Cardiac muscle cell (in vitro differentiated cells and primary cell): ENCODE measurements at places on chromosomes 13 and 19.

DNA sequence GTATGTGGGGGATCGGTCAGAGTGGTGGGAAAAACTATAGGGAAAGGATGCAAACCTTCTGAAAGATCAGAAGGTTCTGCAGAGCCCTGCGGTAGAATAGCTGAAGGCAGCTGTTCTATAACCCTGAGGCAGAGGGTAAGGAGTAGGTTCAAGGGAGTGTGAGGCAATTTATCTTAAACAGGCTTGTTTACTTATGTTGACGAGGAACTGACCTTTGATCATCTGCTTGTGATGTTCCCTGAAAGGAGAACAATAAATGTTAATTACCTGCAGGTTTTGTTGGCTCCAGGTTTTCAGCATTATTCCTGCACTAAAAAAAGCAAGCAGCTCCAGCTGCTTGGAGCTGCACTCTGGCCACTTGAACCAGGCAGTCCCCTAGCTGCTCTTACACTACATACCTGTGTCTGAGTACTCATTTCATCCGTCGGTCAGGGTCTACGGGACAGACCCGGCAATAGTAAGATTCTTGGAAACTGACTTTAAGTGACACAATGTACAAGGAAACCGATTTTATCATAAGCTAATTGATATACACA, 202.1 kb downstream of the TBC1D4 start:
- DNase-seq, result no peak

- DNase-seq, result no peak
These were observed 4.6 kb downstream of the IRF2BP1 start for GRCh38 chr19:45881082-45881908.

GRCh38 chr13:99256283-99256682, 1.9 kb downstream of the GPR18 start:
- DNase-seq, result no peak

DNA sequence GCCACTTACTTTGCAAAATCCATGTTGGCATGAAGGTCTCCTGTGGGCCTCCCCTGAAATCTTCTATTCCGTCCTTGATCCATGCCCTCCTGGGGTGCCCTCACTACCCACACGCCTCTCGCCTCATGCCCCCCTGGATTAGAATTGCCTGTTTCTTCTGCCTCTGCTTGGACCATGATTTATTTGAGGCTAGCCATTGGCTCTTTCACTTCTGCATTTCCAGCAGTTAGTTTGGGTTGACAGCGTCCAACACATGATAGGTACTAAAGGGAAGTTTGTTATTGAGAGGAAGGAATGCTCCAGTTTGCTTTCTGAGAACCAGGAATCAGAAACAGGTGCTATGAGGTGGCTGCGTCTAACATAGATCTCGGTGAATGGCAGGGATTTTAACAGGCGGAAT, 30.5 kb upstream of the TPTE2 start:
- DNase-seq, result no peak

DNA sequence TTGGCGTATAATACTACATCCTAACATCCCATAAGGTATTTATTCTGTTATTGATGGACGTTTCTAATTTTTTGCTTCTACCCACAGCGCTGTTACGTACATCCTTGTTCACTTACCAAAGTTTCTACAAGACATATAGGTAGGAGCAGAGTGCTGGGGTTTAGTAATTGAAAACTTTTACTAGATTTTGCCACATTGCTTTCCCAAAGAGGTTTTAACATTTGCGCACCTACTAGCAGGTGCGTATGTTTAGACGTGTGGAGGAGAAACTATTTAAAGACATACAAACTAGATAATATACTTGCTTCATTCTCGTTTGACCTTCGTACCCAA, 559 bp upstream of the RPL21 start:
- DNase-seq, result no peak

DNA sequence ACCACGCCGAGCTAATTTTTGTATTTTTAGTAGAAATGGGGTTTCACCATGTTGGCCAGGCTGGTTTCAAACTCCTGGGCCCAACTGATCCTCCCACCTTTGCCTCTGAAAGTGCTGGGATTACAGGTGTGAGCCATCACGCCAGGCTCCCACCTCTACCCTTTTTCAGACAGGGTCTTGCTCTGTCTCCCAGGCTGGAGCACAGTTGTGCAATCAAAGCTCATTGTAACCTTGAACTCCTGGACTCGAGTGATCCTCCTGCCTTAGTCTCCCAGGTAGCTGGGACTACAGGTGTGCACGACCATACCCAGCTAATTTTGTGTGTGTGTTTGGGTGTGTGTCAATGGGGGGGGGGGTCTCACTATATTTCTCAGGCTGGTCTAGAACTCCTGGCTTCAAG, 1.7 kb downstream of the RASGRP4 start:
- DNase-seq, result no peak

- no peak for DNase-seq
These were observed 17.0 kb downstream of the PLVAP start for GRCh38 chr19:17359905-17360800.

DNA sequence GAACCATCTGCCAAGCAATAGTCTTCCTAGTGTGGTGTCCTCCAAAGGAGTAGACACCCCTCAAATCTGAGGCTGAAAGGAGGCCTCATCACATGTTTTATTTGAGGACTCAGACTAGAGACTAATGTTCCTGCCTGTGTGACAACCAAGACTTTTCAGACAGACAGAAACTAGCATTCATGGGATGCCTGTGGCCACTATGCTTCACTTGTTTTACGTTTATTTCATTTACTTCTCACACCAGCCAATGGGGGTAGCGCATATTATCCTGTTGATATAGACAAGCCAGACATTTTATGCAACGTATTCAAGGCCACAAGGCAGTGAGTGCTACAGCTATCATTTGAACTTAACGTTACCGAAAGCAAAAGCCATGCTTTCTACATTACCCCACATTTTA, 391.7 kb upstream of the HTR2A start:
- DNase-seq, result no peak

DNA sequence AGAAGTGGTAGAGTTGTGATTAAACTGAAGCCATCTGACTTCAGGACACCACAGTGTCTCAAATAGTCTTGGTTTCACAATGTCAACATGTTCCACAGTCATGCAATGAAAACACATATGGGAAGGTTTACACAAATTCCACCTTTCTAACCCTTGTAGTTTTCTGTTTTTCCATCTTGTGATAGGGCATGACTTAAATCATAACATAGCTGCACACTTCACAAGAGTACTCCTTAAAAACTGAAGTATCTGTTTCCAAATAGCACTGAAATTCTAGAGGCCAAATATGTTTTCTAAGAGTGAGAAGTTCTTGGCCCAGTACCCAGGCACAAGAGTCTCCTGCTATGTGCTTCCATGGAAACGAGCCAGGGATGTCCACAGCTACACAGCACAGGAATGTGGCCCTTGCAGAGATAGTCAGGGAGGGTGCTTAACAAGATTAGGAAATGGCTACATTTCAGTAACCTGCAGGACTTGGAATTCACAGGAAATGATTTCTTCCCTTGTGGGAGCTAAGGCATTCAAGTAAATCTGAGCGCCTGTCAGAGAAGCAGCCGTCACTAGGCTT, 269.1 kb downstream of the NDFIP2 start:
- DNase-seq, result peak; percentile 66

DNA sequence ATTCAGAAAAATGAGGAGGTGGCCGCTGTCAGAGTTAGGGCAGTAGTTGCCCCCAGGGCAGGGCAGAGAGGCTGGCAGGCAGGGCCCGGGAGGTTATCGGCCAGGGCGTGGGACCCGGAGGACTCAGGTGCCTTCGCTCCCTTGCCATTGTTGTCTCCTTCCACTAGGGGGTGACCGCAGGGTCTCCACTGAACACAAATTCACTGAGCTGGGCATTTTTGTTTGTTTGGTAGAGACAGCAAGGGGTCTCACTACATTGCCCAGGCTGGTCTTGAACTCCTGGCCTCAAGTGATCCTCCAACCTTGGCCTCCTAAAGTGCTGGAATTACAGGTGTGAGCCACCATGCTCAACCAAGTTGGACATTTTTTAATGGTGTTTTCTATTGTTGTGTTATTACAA, 25.1 kb downstream of the CARS2 start:
- DNase-seq, result no peak

DNA sequence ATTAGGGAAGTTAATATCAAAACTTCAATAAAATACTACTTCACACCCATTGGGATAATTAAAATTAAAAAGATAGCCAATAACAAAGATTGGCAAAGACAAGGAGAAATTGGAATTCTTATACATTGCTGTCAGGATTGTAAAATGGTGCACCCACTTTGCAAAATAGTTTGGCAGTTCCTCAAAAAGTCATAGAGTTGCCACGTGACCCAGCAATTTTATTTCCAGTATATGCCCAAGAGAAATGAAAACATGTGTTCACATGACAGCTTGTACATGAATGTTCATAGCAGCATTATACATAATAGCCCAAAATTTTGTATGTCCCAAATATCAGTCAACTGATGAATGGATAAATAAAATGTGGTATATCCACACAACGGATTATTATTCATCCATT, 3.3 kb downstream of the MBD3L1 start:
- DNase-seq, result no peak

- no peak for DNase-seq
These were observed 8.9 kb upstream of the TRPC4 start for GRCh38 chr13:37878496-37878895.

DNA sequence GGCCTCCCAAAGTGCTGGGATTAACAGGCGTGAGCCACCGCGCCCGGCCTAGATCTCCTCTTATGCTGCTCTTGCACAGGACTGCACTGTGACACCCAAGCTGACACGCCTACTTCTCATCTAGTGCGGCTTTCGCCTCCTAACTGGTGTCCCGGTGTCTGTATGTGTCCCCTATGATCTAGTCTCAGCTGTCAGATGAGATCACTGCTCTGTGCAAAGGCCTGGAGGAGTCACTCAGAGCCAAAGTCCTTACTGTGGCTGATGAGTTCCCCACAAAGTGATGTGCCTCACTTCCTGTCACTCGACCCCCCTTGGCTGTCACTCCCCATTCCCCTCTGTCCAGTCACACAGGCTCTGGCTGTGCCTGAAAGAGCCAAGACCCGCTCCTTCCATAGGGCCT, 2.5 kb downstream of the ZNF556 start:
- no peak for DNase-seq

GRCh38 chr19:51020988-51021651, 1.6 kb upstream of the KLK10 start:
- peak; percentile 74 for DNase-seq

DNA sequence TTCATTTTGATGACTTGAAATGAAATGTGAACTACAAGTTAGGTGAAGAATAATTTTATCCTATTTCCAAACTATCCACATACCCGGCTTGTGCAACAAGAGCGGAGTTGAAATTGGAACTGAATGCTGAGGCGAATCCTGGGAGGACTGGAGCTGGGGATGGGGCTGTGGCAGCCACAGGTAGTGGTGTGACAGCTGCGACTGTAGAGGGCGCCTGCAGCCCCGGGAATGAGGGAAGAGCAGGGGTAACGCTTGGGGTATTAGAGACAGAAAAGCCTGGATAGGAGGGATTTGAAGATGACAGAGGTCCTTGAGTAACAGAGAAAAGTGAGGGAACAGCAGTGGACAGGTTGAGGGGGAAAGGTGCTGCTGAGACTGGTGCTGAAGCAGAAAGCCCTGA, 22.0 kb upstream of the STOML3 start:
- no peak for DNase-seq

DNA sequence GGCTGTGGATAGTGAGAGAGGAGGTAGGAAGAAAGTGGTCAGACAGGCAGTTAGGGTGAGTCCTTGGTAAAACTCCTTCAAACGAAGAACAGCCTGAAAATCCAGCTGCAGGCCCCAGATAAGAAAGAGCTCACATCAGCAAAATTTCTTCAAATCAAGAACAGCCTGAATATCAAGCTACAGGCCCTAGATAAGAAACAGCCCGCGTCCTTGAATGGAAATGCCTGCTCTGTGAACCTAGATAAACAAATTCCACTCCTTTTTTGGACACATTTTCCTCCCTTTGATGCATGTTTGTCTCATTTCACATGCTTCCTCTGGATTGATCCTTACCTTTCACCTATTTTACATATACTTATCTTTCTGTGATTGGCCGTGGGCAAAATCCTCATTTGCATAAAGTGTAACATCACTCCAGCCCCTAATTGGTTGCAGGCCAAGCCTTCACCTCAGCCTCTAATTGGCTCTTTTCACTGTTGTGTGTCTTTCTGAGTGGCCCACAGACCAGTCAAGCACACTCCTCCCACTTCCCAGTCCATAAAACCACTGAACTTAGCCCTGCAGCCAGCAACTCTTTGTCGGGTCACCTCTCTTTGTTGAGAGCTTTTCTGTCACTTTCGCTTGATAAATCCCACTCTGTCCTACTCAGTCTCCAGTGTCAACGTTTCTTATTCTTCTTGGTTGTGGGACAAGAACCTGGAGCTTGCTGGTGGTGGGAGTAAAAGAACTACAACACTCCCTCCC, 6.0 kb upstream of the SULT2A1 start:
- peak; percentile 81 for DNase-seq

DNA sequence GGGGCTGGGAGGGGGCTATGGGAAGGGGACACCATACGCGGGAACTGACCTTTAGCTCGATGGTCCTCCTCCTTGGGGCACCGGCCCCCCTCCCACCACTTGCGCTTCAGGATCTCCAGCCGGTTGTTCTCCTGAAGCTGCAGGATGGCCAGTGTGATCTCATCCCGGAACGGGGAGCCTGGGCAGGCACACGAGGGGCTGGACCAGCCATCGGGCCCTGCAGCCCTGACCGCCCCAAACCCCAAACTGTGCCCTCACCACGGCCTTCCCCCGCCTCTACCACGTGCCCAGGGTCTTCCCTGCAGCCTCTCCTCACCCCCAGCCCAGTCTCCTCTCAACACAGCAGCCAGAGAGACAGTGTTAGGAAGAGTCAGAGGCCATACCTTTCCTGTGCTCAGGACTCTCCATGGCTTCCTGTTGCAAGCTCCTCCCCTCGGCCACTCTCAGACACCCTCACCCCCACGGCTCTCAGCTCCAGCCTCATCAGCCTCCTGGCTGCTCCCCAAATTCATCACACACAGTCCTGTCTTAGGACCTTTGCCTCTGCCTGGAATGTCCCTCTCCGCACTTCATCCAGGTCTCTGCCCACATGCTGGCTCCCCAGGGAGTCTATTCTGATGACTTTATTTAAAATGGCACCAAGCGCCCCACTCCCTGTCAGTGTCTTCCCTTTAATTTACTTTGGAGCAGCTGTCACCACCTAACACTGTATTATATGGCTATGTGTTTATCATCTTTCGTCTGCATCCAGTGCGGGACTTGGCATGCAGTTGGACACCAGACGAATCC, 9.7 kb upstream of the ATP1A3 start:
- DNase-seq, result no peak

DNA sequence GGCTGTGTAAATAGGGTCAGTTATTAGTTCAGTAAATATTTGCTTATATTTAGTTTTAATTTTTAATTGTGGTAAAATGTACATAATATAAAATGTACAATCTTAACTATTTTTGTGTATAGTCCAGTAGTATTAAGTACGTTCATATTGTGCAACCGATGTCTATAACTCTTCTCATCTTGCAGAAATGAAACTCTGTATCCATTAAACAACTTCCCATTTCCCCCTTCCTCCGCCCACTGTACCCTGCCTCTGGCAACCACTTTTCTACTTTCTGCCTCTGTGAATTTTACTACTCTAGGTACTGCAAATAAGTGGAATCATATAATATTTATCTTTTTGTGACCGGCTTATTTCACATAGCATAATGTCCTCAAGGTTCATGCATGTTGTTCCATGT, 24.4 kb downstream of the UBAC2 start:
- no peak for DNase-seq

- no peak for DNase-seq
These were observed 165.8 kb upstream of the GPR12 start for GRCh38 chr13:26926371-26926770.

GRCh38 chr19:40633207-40633606, 32.0 kb downstream of the LTBP4 start:
- DNase-seq, result no peak
